Heart left ventricle (tissue), 16 donors: ENCODE measurements at places on chromosomes 6 and 20. TPM values are rescaled to one million over a fixed set of nuclear protein-coding genes. Genes with fewer than 3 reads are reported as not detected.

- no peaks in the 10 kb centered on the region for H3K27me3 ChIP-seq
- H3K27ac ChIP-seq: no peak overlapping the region
- no peak for DNase-seq
- peaks cover 46% of the 10 kb centered on the region for H3K4me1 ChIP-seq
- H3K36me3 ChIP-seq: no peaks in the 10 kb centered on the region
Measured at GRCh38 chr20:24489631-24490260, 20.3 kb downstream of the SYNDIG1 start.

DNA sequence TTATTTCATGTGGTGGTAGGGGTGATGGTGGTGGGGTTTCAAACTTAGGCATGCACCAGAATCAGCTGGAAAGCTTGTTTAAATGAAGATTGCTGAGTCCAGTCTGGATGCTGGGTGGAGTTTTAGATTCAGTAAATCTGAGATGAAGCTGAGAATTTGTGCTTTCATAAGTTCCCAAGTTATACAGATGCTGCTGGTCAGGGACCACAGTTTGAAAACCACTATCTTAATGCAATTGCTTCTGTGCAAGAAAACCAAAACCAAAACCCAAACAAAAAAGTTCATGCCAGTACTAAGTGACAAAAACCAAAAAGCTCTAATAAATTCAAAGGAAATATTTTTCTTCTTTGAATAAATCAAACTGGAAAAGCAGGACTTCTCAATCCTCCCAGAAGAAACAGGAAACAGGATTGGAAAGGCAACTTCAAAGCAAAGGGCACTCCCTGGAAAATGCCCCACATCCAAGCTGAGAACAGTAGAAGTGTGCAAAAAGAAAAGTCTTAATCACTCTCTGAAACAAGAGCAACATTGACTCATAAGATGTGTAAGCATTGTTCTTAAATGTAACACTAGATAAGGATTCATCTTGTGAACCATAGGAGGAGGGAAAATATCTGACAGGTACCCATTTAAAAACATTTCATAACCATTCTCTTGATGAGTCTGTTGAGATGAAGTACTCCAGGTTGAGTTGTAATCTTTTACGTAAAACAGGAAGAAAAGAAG lies 481.5 kb upstream of the HSF2 start:
- H3K4me1 ChIP-seq: no peaks in the 10 kb centered on the region
- no peak for DNase-seq
- H3K27ac ChIP-seq: no peak overlapping the region

GRCh38 chr6:157104803-157105202 lies 218.5 kb downstream of the TMEM242 start:
- H3K36me3 ChIP-seq: no peaks in the 10 kb centered on the region
- H3K4me1 ChIP-seq: peaks cover 33% of the 10 kb centered on the region
- no peaks in the 10 kb centered on the region for H3K27me3 ChIP-seq
- H3K4me3 ChIP-seq: no peak overlapping the region

DNA sequence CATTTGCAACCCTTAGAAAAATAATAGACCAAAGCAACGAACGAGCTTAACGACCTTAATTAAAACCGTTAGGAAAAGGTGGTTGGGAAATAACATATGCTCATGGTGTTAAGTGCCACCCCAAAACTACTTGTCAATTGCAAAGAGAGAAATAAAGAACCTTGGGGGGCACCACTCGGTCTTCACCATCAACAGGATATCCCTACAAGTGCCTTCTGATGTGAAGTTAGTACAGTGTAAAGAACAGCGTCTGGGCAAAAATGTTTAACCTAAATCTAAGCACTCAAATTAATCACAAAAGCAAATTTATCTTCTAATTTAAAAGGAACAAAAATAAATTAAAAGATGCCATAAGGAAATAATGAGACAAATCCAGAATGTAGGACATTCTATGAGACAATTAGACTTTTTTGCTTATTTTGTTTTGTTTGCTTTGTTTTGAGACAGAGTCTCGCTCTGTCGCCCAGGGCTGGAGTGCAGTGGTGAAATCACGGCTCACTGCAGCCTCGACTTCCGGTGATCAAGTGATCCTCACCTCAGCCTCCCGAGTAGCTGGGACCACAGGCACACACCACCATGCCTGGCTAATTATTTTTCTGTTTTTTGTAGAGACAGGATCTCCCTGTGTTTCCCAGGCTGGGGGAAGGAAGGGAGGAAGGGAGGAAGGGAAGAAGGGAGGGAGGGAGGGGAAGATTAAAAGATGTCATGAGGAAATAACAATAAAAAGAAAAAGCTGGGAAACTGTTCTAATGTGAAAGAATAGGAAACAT lies 41.3 kb upstream of the BTN3A2 start:
- no peaks in the 10 kb centered on the region for H3K36me3 ChIP-seq
- no peaks in the 10 kb centered on the region for H3K4me1 ChIP-seq
- H3K27me3 ChIP-seq: peaks cover 55% of the 10 kb centered on the region
- DNase-seq: no peak

DNA sequence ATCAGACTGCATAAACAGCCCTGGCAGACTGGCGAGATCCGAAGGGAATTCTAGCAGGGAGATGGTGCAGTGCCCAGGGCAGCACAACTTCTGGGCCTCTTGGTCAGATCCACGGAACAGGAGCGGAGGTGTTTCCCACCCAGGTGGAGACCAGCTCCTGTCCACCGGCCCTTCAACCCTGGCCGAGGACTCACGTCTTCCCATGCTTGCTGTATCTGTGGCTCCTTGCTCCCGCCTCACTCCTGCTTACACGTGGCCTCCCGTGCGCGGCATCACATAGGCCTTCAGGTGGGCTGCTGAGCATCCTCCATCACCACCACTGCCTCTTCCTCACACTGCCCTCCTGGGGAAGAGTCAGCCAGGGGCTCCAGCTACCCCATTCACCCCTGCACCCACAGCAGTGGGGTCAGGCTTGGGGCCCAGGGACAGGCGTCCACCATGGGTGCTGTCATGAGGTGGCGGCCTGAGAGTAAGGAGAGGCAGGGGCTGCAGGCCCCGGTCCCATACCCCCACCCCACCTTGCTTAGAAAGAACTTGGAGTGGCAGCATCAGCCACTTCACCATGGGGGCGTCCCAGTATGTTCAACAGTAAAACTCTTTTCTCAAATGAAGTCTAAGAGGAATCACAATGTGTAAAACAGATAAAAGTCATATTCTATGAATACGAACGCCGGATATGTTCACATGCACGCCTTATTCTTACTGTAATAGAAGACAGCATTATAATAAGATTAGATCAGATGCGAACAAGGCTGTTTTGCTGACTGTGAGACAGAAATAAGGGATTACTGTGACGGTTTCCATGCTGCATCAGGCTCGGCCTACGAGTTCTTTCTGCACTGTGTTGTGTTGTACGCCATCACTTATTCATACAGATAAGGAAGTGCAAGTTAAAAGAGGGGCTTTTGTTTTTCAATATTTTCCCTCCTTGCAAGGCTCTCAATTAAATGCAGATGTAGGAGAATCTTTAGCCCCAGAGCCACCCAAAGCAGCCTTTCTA lies 165.4 kb downstream of the GRM4 start:
- H3K27ac ChIP-seq: no peak overlapping the region
- no peaks in the 10 kb centered on the region for H3K36me3 ChIP-seq
- H3K4me3 ChIP-seq: no peak overlapping the region

- H3K4me1 ChIP-seq: peaks cover 6% of the 10 kb centered on the region
- H3K27me3 ChIP-seq: no peaks in the 10 kb centered on the region
- H3K4me3 ChIP-seq: no peak overlapping the region
- no peak for DNase-seq
- no peak overlapping the region for H3K27ac ChIP-seq
Measured at GRCh38 chr6:17871836-17872235, 115.6 kb downstream of the KIF13A start.

GRCh38 chr20:10558635-10559187 lies 115.1 kb downstream of the JAG1 start:
- no peak overlapping the region for H3K4me3 ChIP-seq
- no peaks in the 10 kb centered on the region for H3K27me3 ChIP-seq
- no peaks in the 10 kb centered on the region for H3K4me1 ChIP-seq
- H3K36me3 ChIP-seq: peaks cover 6% of the 10 kb centered on the region

DNA sequence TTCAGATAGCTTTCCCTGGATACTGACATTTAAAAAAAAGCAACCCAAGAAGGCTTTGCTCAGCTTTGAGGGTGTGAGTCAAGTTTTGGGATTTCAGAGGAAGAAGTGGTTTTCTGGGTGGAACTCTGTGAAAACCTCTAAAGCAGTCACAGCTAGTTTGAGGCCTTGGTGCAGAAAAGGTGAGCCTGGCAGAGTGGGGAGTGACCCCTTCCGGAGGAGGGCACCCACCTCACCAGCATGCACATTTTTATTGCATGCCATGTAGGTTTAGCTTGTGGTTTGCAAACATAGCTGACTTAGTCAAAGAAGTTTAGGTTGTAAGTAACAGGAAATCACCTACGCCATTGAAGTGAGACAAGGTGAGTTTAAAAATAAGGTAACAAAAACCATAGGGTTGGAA lies 146.8 kb upstream of the PMEPA1 start:
- no peak overlapping the region for H3K4me3 ChIP-seq
- no peaks in the 10 kb centered on the region for H3K36me3 ChIP-seq
- no peak overlapping the region for H3K27ac ChIP-seq
- no peaks in the 10 kb centered on the region for H3K27me3 ChIP-seq

- no peak for DNase-seq
- no peak within 1 kb of the TSS for H3K4me3 ChIP-seq
- no peak within 1 kb of the TSS for H3K27ac ChIP-seq
- H3K36me3 ChIP-seq: no peaks in the 10 kb centered on the region
- peaks cover 7% of the 10 kb centered on the region for H3K4me1 ChIP-seq
Measured at GRCh38 chr20:63471981-63472831, at the start of gene KCNQ2. KCNQ2 (minus strand) TSS chr20:63472655; CDS start chr20:63472463, 192 bp downstream.

GRCh38 chr6:134437376-134437775 lies 119.5 kb upstream of the SGK1 start:
- no peak for DNase-seq
- no peak overlapping the region for H3K4me3 ChIP-seq
- no peak overlapping the region for H3K27ac ChIP-seq

DNA sequence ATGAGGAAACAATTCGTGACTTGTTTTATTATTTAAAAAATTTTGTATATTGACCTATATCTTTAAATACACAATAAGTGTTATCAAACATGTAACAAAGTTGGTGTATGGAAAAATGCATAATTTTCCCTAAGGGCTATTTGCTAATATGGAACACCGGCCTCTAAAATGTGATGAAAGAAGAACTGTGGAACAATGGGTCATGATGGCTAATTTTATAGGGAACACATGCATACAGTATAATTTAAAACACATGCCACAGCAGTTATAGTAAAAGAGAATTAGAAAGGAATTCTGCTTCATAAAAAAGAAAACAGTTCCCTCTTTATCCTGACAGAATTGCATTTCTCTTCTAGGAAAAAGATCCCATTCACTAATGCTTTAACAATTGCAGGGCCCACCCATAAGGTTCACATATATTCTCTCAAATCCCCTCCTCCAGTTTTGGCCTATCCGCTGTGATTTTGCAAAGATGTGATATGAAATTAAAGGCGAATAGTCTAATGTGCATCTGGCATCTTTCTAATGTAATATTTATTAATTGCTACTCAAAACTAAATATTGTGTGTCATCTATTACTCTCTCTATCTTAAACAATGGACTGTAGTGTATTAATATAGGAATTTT lies 628.1 kb upstream of the CITED2 start:
- DNase-seq: no peak
- H3K27me3 ChIP-seq: no peaks in the 10 kb centered on the region
- H3K4me1 ChIP-seq: no peaks in the 10 kb centered on the region

DNA sequence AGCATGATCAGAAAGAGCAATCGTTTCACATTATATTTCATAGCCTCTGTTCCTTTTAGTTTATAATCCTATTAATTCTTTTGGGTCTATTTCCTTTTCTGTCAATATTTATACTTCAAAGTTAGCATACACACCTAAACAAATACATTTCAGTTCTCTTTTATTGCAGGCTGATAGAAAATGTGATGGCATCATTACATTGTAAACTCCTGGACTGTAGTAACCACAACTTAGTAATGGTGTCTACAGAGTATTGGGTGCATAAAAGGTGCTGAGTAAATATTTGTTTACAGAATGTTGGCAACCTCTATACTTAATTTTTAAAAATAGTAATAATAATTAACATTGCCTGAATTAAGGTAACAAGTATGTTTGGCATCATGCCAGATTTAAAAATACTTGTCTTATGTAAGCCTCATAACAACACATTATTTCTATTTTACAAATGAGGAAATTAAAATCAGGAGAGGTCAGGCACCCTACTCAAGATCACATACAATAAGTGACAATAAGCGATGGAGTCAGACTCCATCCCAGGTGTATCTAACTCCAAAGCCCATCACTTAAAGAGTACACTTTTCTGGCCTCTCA lies 195.0 kb downstream of the UBE3D start:
- no peaks in the 10 kb centered on the region for H3K36me3 ChIP-seq
- no peaks in the 10 kb centered on the region for H3K4me1 ChIP-seq
- H3K27ac ChIP-seq: no peak overlapping the region
- DNase-seq: no peak

- H3K36me3 ChIP-seq: no peaks in the 10 kb centered on the region
- no peaks in the 10 kb centered on the region for H3K27me3 ChIP-seq
- no peak for DNase-seq
- H3K27ac ChIP-seq: no peak overlapping the region
Measured at GRCh38 chr6:158244373-158244772, 67.9 kb upstream of the TULP4 start.

GRCh38 chr20:3767427-3768341 lies at the start of gene ADISSP:
ADISSP (minus strand) TSS chr20:3767753; CDS start chr20:3760100, 7,653 bp downstream.
- peak; percentile 99 for DNase-seq
- no peaks in the 10 kb centered on the region for H3K27me3 ChIP-seq
- peaks cover 35% of the 10 kb centered on the region for H3K4me1 ChIP-seq
- H3K36me3 ChIP-seq: no peaks in the 10 kb centered on the region
- H3K4me3 ChIP-seq: peak within 1 kb of the TSS; percentile 77
- H3K27ac ChIP-seq: peak within 1 kb of the TSS; percentile 86

- DNase-seq: no peak
- no peak overlapping the region for H3K27ac ChIP-seq
- no peaks in the 10 kb centered on the region for H3K27me3 ChIP-seq
- H3K4me1 ChIP-seq: no peaks in the 10 kb centered on the region
- no peak overlapping the region for H3K4me3 ChIP-seq
Measured at GRCh38 chr6:93366506-93366905, 52.9 kb downstream of the EPHA7 start.

SLC13A3 gene
- total RNA-seq: 2.6 TPM

OLIG3 gene
- not detected for total RNA-seq

STMND1 gene
- total RNA-seq: not detected

SERINC3 gene
- total RNA-seq: 87.7 TPM

RAET1E gene
- total RNA-seq: 5.0 TPM

MEP1A gene
- not detected for total RNA-seq

ANKRD6 gene
- 13.5 TPM for total RNA-seq

OR2J3 gene
- total RNA-seq: not detected

F13A1 gene
- 83.9 TPM for total RNA-seq

LZTS3 gene
- total RNA-seq: 28.4 TPM
